ENCODE measurements at places on chromosomes 5 and 9.

GRCh38 chr5:44387921-44388320, 1.3 kb downstream of the FGF10 start:
- DNase-seq = no peak

- no peak for DNase-seq
These were observed 97.1 kb downstream of the HSD17B3 start for GRCh38 chr9:96204853-96205252.

GRCh38 chr5:129631961-129632360, 115.9 kb upstream of the MINAR2 start:
- no peak for DNase-seq

- no peak for DNase-seq
These were observed 38.2 kb upstream of the SEMA4D start for GRCh38 chr9:89536145-89536574.

DNA sequence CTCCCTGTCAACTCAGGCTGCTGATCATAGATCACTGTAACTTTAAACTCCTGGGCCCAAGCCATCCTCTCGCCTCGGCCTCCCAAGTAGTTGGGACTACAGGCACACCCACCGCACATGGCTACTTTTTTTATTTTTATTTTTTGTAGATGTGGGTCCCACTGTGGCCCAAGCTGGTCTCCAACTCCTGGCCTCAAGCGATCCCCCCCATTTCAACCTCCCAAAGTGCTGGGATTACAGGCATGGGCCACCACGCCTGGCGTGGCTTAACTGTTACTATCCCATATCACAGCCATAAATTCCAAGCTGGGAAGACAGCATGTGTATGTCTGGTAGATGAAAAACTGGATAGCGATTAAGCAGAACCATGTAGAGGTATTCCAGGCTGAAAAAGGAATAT, 1.0 kb downstream of the HDAC3 start:
- DNase-seq = no peak

GRCh38 chr9:34685591-34685990, 5.5 kb downstream of the CCL19 start:
- DNase-seq = no peak

- DNase-seq = no peak
These were observed 18.5 kb upstream of the FKTN start for GRCh38 chr9:105539452-105539851.

GRCh38 chr5:71786337-71787055, 67.4 kb downstream of the CARTPT start:
- DNase-seq = no peak

- DNase-seq = no peak
These were observed 391.5 kb downstream of the FGF10 start for GRCh38 chr5:43997647-43998272.

GRCh38 chr9:32581512-32582143, 8.7 kb upstream of the NDUFB6 start:
- DNase-seq = peak; percentile 60

DNA sequence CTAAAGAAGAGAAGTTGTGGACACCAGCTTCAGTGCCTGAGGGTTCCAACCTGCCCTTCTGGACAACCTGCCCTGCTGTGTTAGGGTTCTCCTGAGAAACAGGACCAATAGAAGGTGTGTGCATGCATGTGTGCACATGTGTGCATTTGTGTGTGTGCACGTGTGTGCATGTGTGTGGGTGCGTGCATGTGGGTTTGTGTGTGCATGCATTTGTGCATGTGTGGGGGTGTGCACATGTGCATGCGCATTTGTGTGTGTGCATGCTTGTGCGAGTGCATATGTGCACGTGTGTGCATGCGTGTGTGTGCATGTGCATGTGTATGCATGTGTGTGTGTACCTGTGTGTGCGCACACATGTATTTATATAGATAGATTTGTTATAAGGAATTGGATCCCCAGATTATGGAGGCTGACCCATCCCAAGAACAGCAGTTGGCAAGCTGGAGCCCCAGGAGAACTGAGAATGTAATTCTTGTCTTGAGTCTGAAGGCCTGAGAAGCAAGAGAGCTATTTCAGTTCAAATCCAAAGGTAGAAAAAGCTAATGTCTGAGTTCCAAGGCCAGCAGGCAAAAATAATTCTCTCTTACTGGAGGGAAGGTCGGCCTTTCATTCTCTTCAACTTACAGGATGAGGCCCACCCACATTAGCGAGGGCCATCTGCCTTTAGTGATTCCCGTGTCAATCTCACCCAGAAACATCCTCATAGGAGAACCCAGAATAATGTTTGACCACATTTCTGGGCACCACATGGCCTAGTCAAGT, 62.9 kb upstream of the SYNPO start:
- no peak for DNase-seq

- DNase-seq = no peak
These were observed 74.0 kb downstream of the PRR16 start for GRCh38 chr5:120538149-120538548.

DNA sequence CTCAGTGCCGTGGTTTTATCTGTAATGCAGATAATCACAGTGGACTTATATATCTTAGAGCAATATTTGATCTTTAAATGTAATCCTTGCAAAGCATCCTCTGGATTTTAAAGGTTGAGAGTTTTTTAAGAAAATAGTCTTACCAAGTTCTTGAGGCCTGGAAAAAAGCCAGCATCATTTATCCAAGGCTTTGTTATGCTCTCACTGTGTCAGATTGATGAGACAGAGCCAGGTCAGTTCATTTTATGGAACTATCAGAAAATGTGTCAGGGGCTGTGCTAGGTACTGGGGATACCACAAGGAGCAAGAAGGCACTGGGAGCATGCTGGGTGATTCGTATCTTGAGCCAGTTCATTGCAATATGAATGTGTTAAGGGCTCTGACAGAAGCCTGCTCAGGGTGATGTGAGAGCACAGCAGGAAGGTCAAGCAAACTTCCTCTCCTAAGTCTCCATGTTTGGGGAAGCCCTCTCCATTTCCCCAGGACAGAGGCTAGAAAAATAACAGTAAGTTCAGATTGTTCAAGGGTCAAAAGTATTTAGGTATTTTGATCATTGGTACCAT, 19.7 kb downstream of the C7 start:
- DNase-seq = no peak

DNA sequence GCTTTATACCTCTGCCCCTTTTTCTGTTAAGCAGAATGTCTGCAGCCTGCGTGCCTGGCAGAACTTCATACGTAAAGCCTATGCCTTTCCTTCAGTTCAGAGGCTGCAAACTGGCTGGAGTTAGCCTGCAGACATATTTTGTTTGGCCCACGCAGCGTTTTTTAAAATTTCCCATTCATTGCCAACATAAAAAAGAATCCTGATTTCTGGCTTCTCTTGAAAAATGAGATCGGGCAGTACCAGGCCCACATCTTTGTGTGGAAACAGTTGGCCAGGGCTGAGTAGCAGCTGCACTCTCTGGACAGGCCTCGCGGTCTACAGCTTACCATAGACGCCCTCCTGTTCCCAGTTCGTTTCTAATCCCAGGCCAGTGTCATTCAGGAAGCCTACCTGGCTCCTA, 104.4 kb downstream of the SMARCA2 start:
- no peak for DNase-seq

- no peak for DNase-seq
These were observed 293.6 kb upstream of the SLC24A2 start for GRCh38 chr9:20082406-20082805.

DNA sequence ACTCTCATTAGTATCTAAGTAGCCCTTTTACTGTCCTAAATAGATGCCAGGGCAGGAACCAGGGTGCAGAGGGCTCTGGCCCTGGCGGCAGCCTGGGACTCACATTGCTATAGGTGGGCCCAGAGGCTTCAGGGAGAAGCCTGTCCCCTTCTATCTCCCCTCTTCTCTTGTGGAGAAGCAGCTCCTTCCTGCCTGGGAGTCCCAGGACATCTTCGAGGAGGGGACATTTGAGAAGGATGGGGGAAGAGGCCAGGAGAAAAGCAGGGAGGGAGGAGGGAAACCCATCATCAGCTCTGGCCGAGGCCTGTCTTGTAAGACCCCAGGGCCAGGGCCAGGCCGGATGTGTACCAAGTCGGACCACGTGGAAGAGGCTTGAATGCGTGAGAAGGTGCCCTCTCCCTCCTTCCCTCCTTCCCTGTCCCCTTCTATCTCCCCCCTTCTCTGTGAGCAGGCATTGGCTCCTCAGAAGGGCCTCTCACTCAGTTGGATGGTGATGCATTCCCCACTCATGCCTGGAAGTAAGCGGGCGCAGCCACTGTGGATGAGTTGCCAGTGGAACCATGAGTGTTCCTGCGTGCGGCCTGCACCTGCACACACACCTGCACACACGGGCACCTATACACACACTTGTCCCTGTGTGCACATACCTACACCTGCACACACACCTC, 20.7 kb upstream of the LPCAT1 start:
- DNase-seq = no peak

DNA sequence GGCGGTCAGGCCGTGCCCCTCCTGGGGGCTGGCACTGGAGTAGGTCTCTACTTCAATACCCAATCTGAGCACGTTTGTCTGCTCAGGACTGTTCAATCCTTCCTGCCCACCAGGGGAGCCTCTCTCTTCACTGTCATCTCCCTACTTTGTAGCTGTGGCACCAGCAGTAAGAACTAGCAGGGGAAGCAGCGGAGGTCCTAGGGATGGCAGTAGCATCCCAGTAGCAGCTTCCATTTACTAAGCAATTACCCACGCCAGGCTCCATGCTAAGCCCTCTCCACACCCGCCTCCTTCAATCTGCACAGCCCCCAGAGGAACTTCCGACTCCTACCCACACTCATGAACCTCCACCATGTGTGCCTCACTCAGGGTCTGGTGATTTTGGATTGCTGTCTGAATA, 31.7 kb downstream of the FSTL4 start:
- no peak for DNase-seq

DNA sequence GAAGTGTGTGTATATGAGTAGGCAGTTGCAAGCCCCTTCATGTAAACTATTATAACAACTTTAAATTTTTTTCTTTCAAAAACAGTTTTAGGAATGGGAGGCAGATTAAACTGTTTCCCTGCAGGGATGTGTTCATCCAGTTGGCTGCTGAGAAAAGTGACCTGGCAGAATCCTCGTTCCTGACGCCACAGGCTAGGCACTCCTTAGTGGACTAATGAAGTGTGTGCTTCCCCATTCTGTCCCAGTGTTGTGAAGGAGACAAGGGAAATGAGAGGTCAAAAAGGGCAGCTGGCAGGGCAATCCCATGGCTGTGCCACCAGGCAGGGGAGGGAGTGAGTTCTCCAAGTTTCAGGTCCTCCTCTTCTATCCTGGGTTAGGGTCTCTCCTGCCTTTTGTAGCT, 59.8 kb downstream of the FOXD1 start:
- no peak for DNase-seq

- DNase-seq = no peak
These were observed 71.0 kb upstream of the EQTN start for GRCh38 chr9:27367921-27368315.

GRCh38 chr9:111897601-111898137, 1.1 kb downstream of the UGCG start:
- no peak for DNase-seq

DNA sequence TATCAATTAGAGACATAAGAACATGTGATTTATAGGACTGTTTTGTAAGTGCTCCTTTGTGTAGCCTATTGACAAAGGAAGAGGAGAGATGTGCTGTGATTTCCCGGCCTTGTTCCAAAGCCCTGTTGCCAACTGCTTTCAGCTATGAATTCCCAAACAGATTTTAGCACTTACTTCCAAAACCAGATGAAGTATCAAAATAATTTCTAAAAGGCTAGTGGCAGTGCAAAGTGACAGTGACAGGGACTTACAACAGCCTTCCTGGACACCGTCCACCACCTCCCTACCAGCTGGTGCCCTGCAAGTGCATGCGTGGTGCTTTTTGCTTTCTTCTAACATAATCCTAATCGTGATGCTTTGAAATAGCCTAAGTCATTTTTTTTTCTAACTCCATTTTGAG, 254.1 kb upstream of the ACTBL2 start:
- no peak for DNase-seq

- no peak for DNase-seq
These were observed 25.3 kb downstream of the STXBP1 start for GRCh38 chr9:127637322-127637847.

- no peak for DNase-seq
These were observed 1.5 kb downstream of the ARPC5L start for GRCh38 chr9:124863371-124863871.

- DNase-seq = no peak
These were observed 667.2 kb upstream of the ZNF608 start for GRCh38 chr5:125413496-125414274.

GRCh38 chr5:172093965-172094364, 87.5 kb upstream of the FBXW11 start:
- no peak for DNase-seq
